ENCODE measurements at places on chromosomes 16 and 17. TPM values are rescaled to one million over a fixed set of nuclear protein-coding genes. Genes with fewer than 3 reads are reported as not detected.
A peak's percentile ranks its signal among the peaks of the same experiment; 100 is the strongest.

ATXN7L3 gene
- 96.0 TPM for total RNA-seq

CTRB1 gene
- not detected for total RNA-seq

KIF18B gene
- 0.82 TPM for total RNA-seq

CASKIN2 gene
- total RNA-seq, result 16.9 TPM

CCL8 gene
- not detected for total RNA-seq

NOS2 gene
- 0.07 TPM for total RNA-seq

FHOD1 gene
- 40.5 TPM for total RNA-seq

TRIM47 gene
- total RNA-seq, result 5.6 TPM

DNA sequence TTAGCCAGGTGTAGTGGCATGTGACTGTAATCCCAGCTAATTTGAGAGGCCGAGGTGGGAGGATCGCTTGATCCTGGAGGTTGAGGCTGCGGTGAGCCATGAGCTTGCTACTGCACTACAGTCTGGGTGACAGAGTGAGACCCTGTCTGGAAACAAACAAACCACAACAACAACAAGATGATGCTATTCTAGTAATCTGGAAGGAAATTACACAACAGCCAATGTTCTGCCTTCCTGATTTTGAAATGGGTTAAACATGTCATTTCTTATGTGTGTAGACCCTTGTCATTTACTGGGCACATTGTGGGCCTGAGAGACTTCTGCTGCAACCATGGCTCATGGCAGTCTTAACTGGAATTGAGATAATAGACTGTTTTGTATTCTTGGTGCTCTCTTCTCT, 5.9 kb downstream of the COQ7 start:
- H3K4me1 ChIP-seq, result no peaks in the 10 kb centered on the region
- DNase-seq, result no peak
- no peaks in the 10 kb centered on the region for H3K27me3 ChIP-seq
- H3K27ac ChIP-seq, result no peak overlapping the region
- H3K36me3 ChIP-seq, result peaks cover 8% of the 10 kb centered on the region
- no peak overlapping the region for H3K4me3 ChIP-seq

GRCh38 chr17:78959803-78960202, 19.9 kb downstream of the LGALS3BP start:
- H3K27ac ChIP-seq, result no peak overlapping the region
- no peak overlapping the region for H3K4me3 ChIP-seq
- peaks cover 27% of the 10 kb centered on the region for H3K4me1 ChIP-seq
- H3K27me3 ChIP-seq, result no peaks in the 10 kb centered on the region
- no peaks in the 10 kb centered on the region for H3K36me3 ChIP-seq
- no peak for DNase-seq

DNA sequence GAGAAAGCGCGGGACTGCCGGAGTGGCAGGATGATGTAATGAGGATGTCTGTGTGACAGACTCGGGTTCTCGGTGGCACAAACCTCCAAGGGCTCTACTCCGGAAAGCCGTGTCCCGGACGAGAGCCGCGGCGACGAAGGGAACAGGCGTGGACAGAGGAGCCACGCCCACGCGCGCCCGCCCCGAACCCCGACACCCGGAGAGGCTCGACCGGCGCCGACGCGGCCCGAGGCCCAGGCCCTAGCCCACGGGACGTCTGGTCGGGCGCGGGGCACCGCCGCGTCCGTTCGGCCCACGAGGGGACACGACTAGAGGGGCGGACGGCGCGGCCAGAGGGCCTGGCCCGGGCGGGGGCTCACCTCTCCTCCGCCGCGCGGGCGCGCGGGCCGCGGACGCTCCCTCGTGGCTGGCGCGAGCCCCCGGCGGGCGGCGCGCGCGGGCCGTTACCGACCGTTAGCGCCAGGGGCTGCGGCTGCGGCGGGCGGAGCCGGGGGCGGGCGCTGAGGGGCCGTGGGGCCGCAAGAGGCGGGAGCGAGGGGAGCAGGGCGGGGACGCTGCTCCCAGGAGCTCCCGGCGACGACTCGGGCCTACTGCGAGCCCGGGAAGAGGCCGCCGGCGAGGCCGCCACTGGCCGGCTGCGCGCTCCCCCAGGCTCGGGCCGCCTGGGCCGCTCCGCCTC, 2.1 kb upstream of the IRX5 start:
- no peak for DNase-seq
- peak overlapping the region; percentile 82 for H3K4me3 ChIP-seq
- peaks cover 5% of the 10 kb centered on the region for H3K27me3 ChIP-seq
- no peaks in the 10 kb centered on the region for H3K36me3 ChIP-seq
- peak overlapping the region; percentile 73 for H3K27ac ChIP-seq
- H3K4me1 ChIP-seq, result peaks cover 17% of the 10 kb centered on the region

GRCh38 chr17:42402117-42402516, 13.9 kb upstream of the STAT3 start:
- no peak for DNase-seq
- H3K27me3 ChIP-seq, result no peaks in the 10 kb centered on the region
- no peak overlapping the region for H3K4me3 ChIP-seq
- H3K36me3 ChIP-seq, result peaks cover 23% of the 10 kb centered on the region

- H3K4me1 ChIP-seq, result no peaks in the 10 kb centered on the region
- H3K27me3 ChIP-seq, result peaks cover 2% of the 10 kb centered on the region
- DNase-seq, result no peak
- H3K27ac ChIP-seq, result no peak overlapping the region
- H3K4me3 ChIP-seq, result no peak overlapping the region
Measured at GRCh38 chr16:73615071-73615940, 567.4 kb upstream of the ZFHX3 start.

Measured in astrocyte (in vitro differentiated cells and primary cell).